Stimulated activated CD4-positive, alpha-beta T cell treated with anti-CD3 and anti-CD28 coated beads, Interleukin-12 subunit alpha, Interleukin-12 subunit beta, amount 100 ng/mL, for 4 hours (primary cell): ENCODE measurements at places on chromosomes 13 and 19.

GRCh38 chr13:23433171-23434153 lies at the start of gene SACS:
TSS of gene SACS (minus strand) at chr13:23433702. CDS start at chr13:23411239, 22,463 bp downstream.
- no peak for DNase-seq

- no peak for DNase-seq
Measured at GRCh38 chr13:110249326-110249725, 57.6 kb downstream of the COL4A1 start.

- no peak for DNase-seq
Measured at GRCh38 chr13:53920916-53921315, 892.3 kb downstream of the OLFM4 start.

- no peak for DNase-seq
Measured at GRCh38 chr19:21463449-21464105, 41.8 kb upstream of the ZNF429 start.

DNA sequence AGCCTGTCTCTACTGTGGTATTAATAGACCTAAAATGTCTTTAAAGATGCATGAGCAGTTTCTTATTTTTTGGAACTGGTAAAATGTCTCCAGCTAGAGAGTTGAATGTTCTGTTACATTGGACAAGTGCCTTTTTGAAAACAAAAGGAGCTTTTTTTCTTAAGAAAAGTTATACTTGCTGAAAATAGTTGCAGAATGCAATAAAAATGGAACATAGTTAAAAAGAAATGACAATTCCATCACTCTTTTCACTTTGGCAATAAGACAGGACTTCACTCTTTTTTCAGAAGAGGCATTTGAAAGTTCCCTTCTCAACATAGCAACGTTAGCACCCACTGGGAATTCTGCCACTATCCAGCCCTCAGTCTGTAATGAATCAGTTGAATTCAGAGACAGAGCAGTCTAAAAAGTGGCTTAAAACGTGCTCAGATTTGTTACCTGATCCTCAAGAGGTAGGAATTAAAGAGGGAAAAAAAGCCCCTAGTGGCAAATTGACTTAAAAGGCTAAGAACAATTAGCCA lies 10.1 kb downstream of the RGCC start:
- no peak for DNase-seq

GRCh38 chr13:110589793-110590390 lies 25.5 kb upstream of the NAXD start:
- DNase-seq = no peak

DNA sequence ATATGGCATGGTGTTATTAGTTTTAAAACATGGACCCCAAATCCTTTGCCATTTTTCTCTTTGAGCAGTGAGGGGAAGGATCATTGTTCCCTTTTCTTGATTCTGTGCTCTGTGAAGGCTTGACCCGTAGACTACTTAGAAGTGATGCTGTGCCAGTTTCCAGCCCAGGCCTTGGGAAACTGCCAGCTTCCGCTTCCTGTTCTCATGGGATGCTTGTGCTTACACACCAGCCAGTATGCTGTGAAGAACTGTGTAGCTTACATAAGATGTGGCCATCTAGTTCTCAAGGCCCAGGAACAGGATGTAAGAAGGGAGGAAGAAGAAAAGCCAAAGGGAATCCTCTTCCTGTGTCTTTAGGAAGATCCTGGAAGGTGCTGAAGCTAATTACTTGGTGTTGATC lies 180.9 kb downstream of the PCCA start:
- DNase-seq = no peak

GRCh38 chr19:892243-892893 lies 619 bp downstream of the MED16 start:
- DNase-seq = no peak

DNA sequence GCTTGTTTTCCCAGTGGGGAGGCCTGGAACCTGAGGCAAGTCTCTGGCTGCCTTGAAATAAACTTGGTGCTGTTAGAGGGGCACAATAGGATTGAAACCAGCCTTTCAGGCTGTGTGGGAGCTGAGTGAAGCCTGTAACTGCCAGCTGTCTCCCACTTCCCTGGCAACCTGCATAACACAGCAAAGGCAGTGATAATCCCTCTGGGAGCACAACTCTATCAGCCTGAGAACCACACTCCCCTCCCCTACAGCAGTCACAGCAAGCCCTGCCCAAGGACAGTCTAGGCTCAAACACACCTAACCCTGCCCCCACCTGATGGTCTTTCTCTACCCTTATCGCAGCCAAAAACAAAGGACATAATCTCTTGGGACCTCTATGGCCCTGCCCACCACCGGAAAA lies 683.8 kb upstream of the ATXN8OS start:
- no peak for DNase-seq

DNA sequence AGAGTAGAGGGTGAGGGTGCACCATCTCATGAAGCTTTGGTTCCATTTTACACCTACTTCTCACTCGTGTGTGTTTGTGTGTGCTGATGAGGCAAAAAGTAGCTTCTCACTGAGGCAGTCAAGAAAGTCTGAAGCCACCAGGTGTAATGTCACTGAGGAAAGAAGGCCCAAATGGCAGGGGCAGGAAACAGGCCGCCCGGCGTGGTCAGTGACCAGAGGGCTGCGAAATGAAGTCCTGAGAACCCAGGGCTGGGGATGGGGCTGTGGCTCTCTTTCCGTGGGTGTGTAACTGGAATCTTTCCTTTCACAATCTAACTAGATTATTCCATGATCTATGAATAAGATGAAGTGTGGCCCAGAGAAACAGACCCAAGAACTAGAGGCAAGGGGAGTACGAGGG lies 25.5 kb upstream of the TFDP1 start:
- no peak for DNase-seq

- DNase-seq = no peak
Measured at GRCh38 chr13:110472904-110473563, 88.5 kb downstream of the RAB20 start.

DNA sequence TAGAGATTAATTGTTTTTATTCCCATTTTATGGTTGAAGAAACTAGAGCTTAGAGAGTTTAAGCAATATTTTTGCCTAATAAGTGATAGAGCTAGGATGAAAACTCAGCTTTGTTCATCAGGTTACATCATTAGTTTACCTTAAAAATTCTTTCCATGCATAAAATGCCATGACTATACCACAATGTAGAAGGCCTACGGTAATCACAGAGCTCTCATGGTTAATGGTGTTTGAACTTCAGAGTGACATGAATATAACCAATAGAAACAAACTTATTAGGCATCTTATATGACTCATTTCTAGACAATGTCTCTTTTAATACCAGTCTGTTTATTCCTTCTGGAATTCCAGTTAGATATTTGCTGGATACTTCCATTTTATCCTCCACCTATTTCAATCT lies 78.5 kb downstream of the FGF9 start:
- no peak for DNase-seq
